Activated T-cell treated with anti-CD3 and anti-CD28 coated beads, Interleukin-2, amount 50 U/mL, for 48 hours (primary cell): ENCODE measurements at places on chromosomes 6 and 20.

DNA sequence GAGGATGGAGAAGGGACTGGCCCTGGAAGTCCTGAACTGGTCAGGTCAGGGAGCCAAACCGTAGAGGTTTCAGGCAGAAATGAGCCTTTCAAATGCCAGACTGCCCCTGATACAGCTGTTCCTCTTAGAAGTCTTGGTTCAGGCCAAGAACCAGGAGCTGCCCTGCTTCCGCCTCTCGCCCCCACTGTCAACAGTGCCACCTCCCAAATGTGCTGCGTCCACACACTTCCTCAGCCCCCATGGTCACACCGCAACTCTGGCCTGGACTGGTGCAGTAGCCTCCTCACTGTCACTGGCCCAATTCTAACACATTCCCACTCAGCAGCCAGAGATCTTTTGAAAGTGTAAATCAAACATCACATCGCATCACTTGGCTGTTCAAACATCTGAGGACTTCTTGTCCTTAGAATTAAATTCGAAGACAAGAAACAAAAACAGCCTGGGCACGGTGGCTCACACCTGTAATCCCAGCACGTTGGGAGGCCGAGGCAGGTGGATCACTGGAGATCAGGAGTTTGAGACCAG, 69.7 kb downstream of the STK35 start:
- no peak for DNase-seq

DNA sequence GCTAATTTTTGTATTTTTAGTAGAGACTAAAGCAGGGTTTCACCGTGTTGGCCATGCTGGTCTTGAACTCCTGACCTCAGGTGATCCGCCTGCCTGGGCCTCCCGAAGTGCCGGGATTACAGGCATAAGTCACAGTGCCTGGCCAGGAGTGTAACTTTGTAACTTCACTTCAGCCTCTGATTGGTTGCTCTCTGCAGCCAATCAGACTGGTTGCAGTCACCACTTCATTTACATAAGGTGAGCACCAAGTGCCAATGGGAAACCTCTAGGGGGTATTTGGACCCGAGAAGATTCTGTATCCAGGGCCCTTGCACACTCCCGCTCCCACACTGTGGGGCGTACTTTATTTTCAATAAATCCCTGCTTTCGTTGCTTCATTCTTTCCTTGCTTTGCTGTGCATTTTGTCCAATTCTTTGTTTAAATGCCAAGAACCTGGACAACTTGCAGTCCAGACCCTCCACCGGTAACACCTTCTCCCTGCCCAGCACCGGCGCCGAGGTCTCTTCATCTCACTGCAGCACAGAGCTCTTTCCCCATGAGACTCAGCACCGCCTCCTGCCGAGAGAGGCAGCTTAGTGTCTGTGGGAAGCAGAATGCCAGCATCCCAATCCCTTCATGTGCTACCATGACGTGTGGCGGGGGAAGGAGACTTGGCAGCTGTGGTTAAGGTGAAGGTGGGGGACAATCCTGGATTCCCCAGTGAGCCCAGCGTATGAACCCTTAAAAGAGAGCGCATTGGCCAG, 14.0 kb upstream of the MRGBP start:
- DNase-seq, result no peak

DNA sequence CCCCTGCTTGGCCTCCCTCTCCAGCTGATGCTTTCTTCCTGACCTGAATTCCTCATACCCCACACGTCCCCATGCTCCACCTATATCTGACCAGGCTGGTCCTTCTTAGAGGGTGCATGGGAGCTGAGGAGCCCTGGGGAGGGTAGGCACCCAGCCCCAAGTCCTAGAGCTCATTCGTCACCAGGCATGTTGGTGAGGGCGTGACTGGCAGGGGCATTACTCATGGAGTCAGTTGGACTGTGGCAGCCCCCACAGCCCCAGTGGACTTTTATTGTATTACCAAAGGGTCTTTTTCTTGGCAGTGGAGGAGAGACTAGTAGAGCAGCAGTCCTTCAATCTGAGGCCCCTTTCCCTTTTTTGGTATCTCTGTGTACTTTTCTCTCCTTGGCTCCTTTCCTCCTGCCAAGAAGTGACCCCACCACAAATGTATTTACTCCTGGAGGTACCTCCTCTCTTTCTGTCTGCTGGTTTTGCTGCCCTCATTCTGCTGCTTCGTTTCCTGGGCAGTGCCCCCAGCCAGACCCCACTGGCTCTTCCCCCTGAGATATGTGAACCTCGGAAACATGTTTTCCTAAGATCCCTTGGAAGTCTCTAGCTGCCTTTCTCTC, 10.4 kb upstream of the SGK2 start:
- DNase-seq, result no peak

- DNase-seq, result no peak
These were observed 112.5 kb downstream of the WDR27 start for GRCh38 chr6:169589293-169589692.

GRCh38 chr6:37565267-37566110, 65.8 kb upstream of the CCDC167 start:
- DNase-seq, result no peak
